DMS 273 treated with DMSO at 0.1 percent for 48 hours (cell line): ENCODE measurements at places on chromosomes 11 and 22.

GRCh38 chr11:11980200-11980599, 28.2 kb downstream of the DKK3 start:
- DNase-seq = no peak

- no peak for DNase-seq
These were observed 3.2 kb downstream of the PRDM10 start for GRCh38 chr11:129999407-129999806.

GRCh38 chr11:68469642-68470041, 9.1 kb downstream of the PPP6R3 start:
- DNase-seq = no peak

- DNase-seq = no peak
These were observed 28.7 kb downstream of the EIF4G2 start for GRCh38 chr11:10780040-10780439.

- DNase-seq = no peak
These were observed 24.8 kb downstream of the UVRAG start for GRCh38 chr11:75839851-75840250.

DNA sequence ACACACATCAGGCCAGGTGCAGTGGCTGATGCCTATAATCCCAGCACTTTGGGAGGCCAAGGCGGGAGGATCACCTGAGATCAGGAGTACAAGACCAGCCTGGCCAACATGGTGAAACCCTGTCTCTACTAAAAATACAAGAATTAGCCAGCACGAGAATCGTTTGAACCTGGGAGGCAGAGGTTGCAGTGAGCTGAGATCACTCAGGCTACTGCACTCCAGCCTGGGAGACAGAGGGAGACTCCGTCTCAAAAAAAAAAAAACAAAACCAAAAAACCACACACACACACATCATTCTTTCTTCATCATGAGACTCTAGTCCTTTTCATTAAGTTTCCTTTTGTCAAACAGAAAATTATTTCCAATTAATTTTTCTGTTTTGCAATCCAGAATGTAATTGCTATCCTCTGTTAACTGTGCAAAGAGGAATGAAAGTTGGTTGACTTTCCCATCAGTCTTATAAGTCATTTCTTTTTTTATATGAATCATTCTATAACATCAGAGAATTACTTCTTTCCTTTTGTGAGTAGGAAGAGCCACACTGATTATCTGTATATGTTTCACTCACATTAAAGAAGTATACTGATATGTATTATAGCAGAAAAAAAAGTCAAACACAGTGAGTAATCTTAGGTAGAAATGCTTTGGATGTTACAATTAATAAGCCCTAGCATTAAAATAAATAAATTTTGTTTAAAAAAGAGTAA, 52.2 kb downstream of the HORMAD2 start:
- DNase-seq = no peak

DNA sequence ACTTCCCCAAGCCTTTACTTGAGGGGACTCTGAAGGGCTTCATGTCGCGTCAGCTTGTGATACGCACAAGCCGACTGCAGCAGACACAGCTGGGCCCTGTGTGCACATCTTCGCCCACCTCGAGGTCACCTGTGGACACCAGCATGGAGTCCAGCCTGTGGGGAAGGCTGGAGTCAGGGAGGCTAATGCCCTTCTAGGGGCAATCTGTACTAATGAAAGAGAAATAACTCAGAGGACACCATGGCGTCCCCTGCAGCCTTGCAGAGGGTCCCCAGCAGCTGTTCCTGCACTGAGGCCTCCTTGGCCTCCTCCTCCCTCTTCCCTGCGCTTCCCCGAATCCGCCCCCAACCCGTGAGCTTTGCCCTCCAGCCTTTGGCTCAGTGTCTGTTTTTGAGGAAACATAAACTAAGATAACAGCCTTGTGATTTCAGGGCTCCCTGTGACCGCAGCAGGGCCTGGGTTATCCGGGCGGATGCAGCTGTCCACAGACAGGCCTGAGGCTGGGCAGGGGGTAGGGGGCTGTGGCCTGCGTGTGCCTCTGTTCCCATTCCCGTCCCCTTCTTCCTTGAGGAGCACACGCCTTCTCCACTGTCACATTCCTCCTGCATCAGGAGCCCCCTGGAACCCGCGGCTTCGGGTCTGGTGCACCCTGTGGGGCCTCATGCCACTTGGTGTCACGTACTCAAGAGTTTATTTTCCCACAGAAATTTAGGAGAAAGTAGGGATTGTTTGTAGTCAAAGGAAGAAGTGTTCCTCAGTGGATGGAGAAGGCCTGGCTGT, 25.0 kb downstream of the KRTAP5-5 start:
- DNase-seq = no peak

DNA sequence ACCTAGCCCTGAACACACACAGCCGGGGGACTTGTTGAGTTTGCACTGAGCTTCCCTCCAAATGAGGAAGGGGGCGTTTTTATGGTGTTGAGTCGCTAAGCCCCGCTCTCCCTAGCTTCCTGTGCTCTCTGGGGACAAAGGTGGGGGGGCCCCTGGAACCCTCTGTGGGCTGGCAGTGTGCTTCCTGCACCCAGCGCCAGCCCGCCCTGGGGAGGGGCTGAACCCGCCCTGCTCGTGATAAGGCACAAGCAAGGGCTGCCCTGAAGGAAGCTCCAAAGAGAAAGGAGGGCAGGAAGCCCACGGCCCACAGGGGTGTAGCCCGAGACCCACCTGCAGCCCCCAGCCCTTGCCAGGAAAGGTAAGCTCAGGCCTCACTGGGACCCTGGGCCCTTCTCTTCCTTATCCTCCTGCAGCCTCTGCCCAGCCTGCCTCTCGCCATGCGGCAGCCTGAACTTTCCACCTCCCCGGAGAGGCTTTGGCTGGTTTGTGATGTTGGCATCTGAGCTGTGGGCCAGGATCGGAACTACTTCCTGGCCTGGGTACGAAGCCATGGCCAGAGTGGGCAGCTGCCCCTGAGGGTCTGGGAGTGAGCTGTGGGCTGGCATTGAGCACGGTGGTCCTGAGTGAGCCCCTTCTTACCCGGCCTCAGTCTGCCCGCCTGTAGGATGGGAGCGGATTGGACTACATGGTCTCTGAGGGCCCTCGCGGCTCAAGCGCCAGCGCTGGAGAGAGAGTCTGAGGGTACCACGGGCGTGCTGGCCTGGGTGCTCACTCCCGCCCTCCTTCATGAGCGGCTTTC, at the start of gene FERMT3:
Gene FERMT3, plus strand, starts transcription at position 265 of the 799 bp plus-strand sequence. CDS start 644 bp downstream, outside the sequence.
- DNase-seq = no peak

- DNase-seq = no peak
These were observed 3.6 kb downstream of the NHERF4 start for GRCh38 chr11:119188887-119189286.

DNA sequence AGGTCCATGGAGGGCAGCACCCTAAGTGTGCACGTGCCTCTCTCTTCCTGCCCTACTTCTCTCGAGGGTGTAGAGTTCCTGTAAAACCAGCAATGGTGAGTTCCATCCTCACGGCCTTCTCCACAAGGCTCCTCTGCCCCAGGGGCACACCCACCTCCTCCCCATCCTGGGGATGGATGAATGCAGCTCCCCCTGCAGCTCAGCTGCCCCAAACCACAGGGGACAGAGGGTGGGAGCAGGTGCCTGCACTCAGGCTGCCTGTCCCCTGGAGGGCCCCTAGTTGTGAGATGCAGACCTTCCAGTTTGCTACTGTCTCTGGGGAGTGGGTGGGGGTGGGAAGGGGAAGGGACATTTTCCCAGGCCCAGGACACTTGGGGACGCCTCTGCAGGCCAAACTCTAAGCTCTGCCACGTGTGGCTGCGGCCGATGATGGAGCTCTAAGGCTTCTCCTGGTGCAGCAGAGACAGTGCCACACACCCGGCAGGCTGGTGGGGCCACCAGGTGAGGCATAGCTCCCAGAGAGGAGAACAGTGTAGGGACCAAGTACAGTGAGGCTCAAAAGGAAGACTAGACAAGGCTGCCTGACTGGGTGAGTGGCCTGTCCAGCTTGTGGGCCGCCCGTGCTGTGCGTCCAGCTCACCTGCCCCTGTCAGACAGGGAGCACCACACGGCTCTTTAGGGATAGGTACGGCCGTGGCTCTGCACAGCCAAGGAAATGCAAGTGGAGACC, 540.9 kb downstream of the TBC1D22A start:
- no peak for DNase-seq

DNA sequence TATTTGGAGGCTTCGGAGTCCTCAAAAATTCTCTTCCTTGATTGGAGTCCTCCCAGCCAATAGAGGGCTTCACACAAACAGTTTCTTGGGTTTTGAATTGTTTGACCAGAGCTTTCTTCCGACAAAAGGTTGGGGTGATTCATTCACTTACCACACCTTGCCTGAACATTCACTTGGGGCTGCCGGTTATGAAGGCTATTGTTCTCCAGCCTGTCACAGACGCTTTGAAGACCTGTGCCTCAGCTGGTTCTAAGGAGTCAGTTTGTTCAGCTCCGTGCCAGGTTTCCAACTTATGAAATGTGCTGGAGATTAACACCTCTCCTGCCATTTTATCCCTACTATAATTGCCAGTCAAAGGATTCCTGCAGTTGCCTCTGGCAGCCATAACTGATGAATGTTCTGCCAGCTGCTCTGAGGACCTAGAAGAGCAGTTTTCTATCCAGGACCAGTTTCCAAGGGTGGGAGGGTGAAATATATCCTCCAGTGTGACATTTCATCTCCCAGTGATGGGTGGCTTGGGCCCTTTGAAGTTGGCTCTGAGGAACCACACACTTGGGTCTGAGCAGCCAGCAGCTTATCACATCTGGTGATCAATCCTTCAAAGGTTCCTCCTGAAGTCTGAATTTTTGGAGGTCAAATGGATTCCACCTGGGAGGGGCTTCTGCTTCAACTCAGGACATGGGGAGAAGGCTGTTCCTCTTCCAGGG, 31.4 kb downstream of the LIMK2 start:
- no peak for DNase-seq

GRCh38 chr11:69260622-69261021, 33.3 kb upstream of the MYEOV start:
- no peak for DNase-seq

GRCh38 chr11:87555101-87555500, 517.4 kb downstream of the TMEM135 start:
- DNase-seq = no peak

GRCh38 chr11:119999220-119999619, 138.7 kb downstream of the TRIM29 start:
- DNase-seq = no peak

GRCh38 chr11:68049509-68050370, 10.9 kb downstream of the TCIRG1 start:
- no peak for DNase-seq
